Uterus (tissue), 4 donors: ENCODE measurements at places on chromosomes 7 and 10. TPM values are rescaled to one million over a fixed set of nuclear protein-coding genes. Genes with fewer than 3 reads are reported as not detected.

- H3K27me3 ChIP-seq, result no peaks in the 10 kb centered on the region
- no peaks in the 10 kb centered on the region for H3K4me1 ChIP-seq
- H3K4me3 ChIP-seq, result no peak overlapping the region
Measured at GRCh38 chr10:132948351-132948750, 6.0 kb upstream of the CFAP46 start.

Gene SEMA3D
- total RNA-seq, result 68.6 TPM

Gene DNA2
- under 0.01 TPM for total RNA-seq

DNA sequence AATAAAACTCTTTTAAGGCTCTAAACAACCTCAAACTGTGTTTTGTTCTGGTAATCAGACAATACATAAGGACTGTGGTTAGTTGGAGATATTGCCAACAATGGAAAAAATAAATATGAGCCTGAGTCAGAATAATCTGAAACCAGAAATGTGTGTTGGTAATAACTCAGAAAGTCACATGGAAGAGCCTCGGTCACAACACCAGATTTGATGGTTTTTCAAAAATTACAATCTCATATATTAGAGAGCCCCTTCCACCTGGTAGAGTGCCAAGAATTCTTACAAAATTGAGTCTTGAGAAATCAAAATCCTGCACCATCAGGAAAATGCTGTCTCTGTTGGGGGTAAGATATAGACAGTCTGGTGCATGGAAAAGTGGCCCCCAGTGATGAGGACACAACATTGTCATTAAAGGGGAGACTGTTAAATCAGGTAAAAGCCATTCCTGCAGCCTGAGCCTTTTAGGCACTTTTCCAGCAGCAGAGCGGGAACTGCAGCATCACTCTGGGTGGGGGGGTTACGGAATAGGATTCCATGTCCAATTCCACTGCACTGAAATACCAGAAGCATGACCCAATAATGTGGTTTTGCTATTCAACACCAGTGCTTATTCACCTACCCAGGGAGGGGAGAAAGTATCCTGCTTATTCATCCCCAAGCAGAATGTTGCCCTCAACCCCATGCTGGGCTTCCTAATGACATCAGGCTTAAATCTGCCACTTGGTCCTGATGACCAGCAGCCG, 9.5 kb upstream of the ADAM12 start:
- no peak overlapping the region for H3K4me3 ChIP-seq
- no peaks in the 10 kb centered on the region for H3K4me1 ChIP-seq
- no peak for DNase-seq
- H3K36me3 ChIP-seq, result no peaks in the 10 kb centered on the region
- H3K27me3 ChIP-seq, result no peaks in the 10 kb centered on the region

- H3K4me1 ChIP-seq, result no peaks in the 10 kb centered on the region
- no peak overlapping the region for H3K4me3 ChIP-seq
- H3K27me3 ChIP-seq, result no peaks in the 10 kb centered on the region
- no peak overlapping the region for H3K27ac ChIP-seq
Measured at GRCh38 chr10:10007957-10008356, 1009.7 kb upstream of the CELF2 start.

- H3K27ac ChIP-seq, result peak overlapping the region; percentile 63
- no peak overlapping the region for H3K4me3 ChIP-seq
- no peaks in the 10 kb centered on the region for H3K36me3 ChIP-seq
- H3K27me3 ChIP-seq, result no peaks in the 10 kb centered on the region
- no peaks in the 10 kb centered on the region for H3K4me1 ChIP-seq
Measured at GRCh38 chr10:114962441-114962840, 24.4 kb downstream of the TRUB1 start.

Gene KCP
- not detected for total RNA-seq

DNA sequence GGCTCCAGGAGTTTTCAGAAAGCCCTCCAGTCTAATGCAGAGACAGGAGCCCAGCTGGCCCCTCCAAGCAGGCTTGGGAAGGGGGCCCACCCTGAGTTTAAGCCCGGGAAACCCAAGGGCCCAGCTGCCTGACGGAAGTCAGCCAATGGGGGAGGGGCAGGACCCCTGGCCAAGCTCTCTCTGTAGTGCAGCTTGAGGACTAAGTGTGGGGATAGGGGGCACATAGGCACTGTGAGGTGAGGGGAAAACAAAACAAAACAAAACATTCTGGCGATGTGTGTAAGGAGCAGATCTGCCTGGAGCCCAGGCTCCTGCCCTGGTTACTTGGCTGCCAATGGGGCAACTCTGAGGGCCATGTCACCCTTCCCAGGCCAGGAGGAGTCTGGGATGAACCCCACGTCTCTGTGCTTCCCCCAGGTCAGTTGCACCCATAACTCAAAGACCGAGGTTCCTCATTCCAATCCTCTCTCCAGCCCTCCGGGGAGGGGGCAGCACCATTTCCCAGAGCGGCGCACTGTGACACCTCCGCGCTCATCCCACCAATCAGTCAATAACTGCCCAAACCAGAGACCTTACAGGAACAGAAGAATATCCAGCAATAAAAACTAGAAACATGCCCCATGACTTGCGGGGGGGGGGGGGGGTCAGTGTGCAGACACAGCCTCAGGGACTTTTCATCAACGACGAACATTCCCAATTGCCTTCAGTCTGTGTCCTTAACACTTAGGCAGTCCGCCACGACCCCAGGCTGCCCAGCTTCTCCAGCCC, 1.7 kb downstream of the CXCL12 start:
- peak overlapping the region; percentile 85 for H3K27ac ChIP-seq
- no peaks in the 10 kb centered on the region for H3K36me3 ChIP-seq
- peak; percentile 15 for DNase-seq
- peak overlapping the region; percentile 77 for H3K4me3 ChIP-seq
- no peaks in the 10 kb centered on the region for H3K27me3 ChIP-seq

DNA sequence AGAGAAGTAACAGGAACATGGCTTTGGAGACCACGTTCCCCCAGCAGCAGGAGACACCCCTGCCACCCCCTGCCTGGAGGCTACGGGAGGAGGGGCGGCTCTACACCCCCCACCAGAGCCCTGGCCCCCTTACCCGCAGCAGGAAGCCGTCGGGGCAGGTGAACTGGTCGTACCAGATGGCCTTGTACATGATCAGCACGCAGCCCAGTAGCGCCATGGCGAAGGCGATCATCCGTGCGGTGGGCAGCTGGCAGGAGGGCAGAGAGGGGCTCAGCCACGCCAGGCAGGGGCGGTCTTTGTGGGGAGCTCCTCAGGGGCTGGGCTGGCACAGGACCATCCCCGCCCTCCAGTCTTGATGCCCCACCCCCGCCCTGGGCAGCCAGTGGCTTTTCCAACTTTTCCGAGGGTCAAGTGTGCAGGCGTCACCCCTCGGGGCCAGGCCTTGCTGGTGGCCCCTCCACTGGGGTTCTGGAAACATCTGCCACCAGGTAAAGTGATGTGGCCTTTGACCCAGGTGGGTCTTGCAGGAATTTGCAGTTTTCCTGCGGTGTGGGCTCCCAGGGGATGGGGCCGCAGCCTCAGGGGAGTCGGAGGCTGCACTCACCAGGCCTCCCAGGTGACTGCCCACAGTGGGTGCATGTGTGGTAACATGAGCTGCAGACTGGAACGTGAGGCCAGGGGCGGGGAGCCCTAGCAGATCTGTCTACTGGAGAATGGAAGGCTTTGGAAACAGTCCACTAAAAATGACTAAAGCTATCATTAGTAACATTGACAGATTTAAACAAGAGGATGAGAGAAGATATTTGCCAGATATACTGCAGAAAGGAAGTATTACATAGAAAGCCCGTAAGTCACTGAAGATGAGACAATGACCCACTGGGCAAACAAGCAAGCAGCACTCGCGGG, 9.7 kb downstream of the CALY start:
- no peak overlapping the region for H3K4me3 ChIP-seq
- H3K36me3 ChIP-seq, result no peaks in the 10 kb centered on the region
- H3K4me1 ChIP-seq, result no peaks in the 10 kb centered on the region
- H3K27ac ChIP-seq, result no peak overlapping the region

- no peaks in the 10 kb centered on the region for H3K27me3 ChIP-seq
- no peak overlapping the region for H3K4me3 ChIP-seq
- H3K4me1 ChIP-seq, result no peaks in the 10 kb centered on the region
- no peaks in the 10 kb centered on the region for H3K36me3 ChIP-seq
Measured at GRCh38 chr10:2760736-2761135, 306.6 kb upstream of the PFKP start.

DNA sequence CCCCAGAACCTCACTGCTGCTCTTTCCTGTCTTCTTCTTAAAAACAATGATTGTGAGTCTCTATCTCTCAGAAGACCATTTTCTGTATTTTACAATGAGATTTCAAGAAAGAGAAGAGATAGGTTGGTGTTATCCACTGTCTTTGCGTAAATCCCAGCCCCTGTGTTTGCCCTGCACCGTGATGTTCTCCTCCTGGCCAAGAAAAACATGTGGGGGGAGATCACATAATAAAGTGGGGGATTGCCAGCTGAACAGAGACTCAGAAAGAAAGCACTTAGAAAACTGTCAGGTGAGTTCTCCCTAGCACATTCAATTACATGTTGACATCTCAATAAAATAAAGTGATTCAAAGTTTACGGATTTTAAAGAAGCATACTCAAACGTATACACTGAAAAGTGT, 105.0 kb upstream of the PITRM1 start:
- no peak for DNase-seq
- no peak overlapping the region for H3K4me3 ChIP-seq
- H3K27ac ChIP-seq, result peak overlapping the region; percentile 33
- no peaks in the 10 kb centered on the region for H3K27me3 ChIP-seq

Gene OPALIN
- not detected for total RNA-seq

DNA sequence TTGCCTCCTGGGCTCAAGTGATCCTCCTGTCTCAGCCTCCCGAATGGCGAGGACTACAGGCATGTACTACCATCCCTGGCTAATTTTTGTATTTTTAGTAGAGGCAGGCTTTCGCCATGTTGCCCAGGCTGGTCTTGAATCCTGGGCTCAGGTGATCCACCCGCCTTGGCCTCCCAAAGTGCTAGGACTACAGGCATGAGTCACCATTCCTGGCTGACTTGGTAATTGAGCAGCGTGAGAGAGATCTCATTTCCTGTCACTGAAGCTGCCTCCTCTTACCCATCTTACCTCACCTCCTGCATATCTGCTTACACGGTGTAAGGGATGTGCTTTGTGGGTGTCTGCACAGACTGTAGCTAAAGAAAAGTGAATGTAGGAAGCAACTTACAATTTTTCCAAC, 9.7 kb downstream of the IFIT3 start:
- no peaks in the 10 kb centered on the region for H3K27me3 ChIP-seq
- H3K4me3 ChIP-seq, result no peak overlapping the region
- H3K4me1 ChIP-seq, result peaks cover 4% of the 10 kb centered on the region
- H3K27ac ChIP-seq, result no peak overlapping the region
- no peak for DNase-seq
- no peaks in the 10 kb centered on the region for H3K36me3 ChIP-seq
